ENCODE measurements at places on chromosomes 2 and 18.

DNA sequence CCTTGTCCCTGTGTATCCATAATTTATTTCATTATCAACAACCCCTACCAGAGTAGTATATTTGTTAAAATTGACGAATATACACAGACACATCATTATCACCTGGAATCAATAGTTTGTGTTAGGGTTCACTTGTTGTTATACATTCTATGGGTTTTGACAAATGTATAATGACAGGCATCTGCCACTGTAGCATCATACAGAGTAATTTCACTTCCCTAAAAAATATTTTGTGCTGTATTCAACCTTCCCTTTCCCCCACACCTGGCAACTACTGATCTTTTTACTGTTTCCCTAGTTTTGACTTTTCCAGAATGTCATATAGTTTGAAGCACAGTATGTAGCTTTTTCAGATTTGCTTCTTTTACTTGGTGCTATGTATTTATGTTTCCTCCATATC is 132.0 kb downstream of the ZNF804A start:
- no peak for DNase-seq

DNA sequence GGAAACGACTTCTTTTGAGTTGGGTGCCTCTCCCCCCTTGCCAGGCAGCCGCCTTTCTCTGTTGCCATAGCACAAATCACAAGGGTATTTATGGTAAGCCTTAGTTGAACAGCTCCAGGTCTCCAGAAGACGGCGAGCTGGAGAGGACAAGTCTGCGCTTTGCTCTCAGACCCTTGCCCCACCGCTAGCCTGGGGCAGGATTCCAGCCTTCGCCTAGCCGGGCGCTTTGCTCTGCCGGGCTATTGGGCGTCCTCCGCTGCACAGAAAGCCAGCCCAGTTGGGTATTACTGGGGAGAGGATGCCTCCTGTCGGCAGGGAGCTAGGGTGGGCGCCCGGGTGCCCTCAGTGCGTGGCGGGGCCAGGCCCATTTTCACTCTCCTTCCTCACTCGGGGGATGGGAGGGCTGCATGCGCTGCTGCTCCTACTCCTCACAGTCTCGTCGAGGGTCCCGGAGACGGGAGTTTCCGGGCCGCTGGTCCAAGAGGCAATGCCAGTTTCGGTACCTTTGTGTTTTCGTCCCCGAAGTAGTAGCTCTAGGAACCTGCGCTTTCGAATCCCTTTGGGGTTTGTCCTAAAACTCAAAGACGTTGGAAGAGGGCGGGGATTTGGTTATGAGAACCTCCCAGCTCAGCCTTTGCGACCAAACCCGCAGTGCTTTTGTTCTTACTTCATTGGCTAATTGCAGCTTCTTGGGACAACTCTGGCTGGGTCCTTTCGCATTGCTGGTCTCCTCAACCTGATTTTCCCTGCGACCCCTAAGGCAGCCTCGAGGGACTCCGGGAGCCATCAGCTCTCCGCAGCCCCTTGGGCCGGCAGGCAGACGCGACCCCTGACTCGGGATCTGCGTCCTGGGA is 3.6 kb upstream of the DLX2 start:
- DNase-seq = no peak

GRCh38 chr18:40159141-40160017 is 1795.7 kb upstream of the PIK3C3 start:
- DNase-seq = no peak

- no peak for DNase-seq
These were observed 14.0 kb downstream of the FER1L5 start for GRCh38 chr2:96656540-96656939.

DNA sequence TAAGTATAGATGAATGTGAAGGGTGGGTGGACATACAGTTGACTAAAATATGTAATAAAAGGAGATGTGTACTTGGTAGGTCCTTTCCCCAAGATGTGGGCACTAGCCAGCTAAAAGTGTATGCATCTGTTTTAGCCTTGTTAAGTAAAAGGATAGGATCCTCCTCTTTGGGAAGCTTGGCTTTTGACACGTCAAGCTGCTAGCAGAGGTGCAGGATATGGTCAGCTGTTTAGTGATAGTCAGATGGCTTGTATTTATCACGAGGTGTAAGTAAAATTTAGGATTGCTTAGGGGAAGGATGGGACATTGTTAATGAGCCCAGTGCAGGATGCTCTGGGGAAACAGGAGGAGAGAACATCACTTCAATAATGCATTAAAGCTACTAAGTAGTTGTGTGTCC is 1.5 kb downstream of the MFSD6 start:
- no peak for DNase-seq

- DNase-seq = no peak
These were observed 21.4 kb upstream of the SPIRE1 start for GRCh38 chr18:12679183-12679786.

DNA sequence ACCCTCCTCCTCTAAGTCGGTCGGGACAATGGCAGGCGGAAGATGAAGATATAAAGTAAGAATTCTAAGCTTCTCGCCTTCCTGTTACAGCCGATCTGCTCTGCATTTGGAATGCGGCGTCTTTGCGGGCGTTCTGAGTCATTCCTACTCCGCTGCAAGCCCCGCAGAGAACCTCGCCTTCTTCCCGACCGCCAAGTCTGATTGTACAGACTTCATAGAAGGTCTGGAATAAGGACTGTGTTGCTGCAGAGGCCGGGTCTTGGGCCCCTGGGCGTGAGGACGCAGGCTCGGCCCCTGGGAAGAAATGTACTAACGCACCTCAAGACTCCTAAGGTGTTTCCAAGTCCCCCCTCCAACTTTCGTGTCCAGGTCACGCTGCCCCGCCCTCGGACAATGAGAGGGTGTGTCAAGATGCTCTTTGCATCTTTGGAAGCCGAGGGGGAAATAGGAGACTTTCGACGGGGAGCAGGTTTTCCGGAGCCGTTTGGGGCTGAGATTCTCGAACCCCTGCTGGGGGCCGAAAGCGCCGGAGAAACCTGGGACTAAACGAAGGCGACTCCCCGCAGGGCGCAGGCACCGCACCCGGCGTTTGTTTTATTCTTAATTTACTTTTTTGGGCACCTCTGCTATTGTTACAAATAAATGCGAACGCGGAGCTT is 12.7 kb upstream of the PAX3 start:
- no peak for DNase-seq

DNA sequence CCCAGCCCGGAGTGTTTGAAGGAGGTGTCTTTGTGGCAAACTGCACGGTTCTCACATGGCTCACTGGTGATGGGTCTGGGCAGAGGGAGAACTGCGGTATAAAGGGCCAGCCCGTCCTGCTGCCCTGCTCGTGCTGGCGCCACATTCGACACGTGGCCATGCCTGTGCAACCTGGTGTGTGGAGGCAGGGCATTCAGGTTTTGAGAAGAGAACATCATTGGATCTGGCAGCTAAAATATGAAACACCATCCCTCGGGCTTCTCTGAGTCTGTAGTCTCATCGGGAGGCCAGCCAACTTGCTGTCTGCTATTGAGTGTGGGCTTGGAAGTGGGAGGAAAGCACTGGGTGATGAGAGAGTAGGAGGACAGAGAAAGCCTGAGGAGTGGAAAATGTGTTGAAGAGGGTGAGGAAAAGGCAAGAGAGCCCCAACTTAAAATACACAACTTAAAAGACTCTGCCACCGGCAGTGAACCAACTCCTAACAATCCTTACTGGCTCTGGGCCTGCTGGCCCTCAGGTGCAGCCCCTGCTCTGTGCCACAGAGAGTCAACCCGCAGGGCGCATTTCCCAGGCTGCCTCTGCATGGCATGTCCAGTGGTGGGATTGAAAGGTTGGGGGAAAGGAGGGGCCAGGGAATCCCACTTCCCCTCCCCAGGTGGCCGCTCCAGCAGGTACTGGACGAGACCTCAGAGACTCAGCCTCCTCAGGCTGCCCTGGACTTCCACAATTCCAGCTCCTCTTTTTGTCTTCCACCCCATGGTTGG is 112.7 kb upstream of the DLX2 start:
- DNase-seq = no peak

DNA sequence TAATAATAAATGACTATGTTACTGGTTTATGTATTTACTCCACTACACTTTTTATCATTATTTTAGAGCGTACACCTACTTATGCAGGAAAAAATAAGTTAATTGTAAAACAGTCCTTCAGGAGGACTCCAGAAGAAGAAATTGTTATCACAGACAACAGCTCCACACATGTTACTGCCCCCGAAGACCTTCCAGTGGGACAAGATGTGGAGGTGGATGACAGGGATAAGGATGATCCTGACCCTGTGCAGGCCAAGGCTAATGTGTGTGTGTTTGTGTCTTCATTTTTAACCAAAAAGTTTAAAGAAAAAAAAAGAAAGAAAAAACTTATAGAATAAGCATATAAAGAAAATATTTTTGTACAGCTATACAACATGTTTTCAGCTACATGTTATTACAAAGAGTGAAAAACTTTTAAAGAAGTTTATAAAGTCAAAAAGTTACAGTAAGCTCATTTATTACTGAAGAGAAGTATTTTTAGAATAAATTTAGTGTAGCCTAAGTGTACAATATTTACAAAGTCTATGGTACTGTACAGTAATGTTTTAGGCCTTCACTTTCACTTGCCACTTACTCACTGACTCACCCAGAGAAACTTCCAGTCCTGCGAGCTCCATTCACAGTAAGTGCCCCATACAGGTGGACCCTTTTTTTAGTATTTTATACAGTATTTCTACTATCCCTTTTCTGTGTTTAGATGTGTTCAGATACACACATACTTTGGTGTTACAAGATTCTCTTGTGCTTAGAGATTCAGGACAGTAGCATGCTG is 7.5 kb downstream of the TGFBRAP1 start:
- no peak for DNase-seq

- no peak for DNase-seq
These were observed 1.8 kb downstream of the ACVR1 start for GRCh38 chr2:157874348-157874747.

GRCh38 chr2:37586663-37587317 is 84.7 kb downstream of the CDC42EP3 start:
- DNase-seq = no peak

- DNase-seq = peak; percentile 17
These were observed 44.6 kb downstream of the HAUS1 start for GRCh38 chr18:46148810-46149209.

- no peak for DNase-seq
These were observed 294.1 kb downstream of the BCL2 start for GRCh38 chr18:63025251-63026090.

DNA sequence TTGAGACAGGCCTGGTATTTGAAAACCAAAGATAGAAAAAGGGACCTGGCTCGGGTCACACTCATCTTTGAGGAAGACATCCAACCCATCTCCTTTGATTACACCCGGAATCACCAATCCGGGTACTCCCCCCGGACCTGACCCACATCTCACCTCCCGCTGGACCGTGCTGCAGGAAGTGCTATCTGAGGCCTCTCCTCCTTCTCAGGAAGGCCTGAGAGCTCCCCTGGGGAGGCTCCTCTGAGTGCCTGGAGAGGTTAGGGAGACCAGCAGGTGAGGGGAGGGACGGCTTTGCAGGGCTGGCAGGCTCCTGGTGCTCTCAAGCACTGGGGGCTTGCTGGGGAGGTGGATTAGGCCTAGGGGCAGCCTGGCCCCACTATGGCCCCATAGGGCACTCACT is 170.9 kb downstream of the ACKR3 start:
- no peak for DNase-seq

DNA sequence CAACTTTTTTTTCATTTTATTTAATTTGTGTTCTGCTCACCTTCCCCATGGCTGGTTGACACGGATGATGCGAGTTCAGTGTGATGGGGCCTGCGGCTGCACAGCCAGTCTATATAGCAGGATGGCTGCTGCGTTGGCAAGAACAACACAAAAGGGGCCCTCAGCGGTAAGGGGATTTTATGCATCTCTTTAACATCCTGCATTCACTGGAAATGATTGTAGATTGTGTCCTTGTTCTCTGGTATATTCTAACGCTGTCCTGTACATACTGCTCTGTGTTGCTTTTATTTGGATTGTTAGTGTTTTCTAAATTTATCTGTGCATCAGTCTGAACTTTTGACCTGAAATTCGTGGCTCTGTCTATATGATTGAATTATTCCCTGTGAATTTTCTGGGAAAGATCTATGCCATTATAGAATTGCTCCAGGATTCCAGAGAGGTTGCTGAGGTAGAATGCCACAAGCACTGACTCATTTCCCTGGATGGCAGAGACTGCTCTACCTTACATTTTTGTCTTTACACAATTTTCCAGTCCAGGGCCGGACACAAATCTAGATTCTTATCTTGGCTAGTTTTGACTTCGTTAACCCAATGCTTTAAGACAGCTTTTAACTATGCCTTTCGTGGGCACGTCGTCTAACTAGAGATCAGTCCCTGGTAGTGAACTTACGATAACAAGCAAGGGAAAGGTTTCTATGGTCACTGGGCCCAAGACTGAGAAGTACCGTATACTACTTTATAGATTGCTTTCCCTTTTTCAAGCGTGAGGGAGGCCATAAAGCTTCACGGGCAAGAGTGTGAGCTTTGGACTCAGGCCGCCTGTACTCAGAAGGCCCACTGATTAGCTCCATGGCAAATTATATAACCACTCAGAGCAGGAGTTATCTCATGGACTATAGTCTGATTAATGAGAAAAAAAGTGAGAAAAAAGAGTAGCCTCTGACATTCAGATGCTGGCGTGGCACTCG is at the start of gene CRYGC:
CRYGC (minus strand) TSS at position 85 of the 968 bp plus-strand sequence; CDS start at position 49, 36 bp downstream.
- DNase-seq = no peak

- no peak for DNase-seq
These were observed 27.3 kb upstream of the GPR17 start for GRCh38 chr2:127618551-127619202.

GRCh38 chr2:119599384-119599783 is 55.1 kb downstream of the CFAP221 start:
- DNase-seq = no peak

DNA sequence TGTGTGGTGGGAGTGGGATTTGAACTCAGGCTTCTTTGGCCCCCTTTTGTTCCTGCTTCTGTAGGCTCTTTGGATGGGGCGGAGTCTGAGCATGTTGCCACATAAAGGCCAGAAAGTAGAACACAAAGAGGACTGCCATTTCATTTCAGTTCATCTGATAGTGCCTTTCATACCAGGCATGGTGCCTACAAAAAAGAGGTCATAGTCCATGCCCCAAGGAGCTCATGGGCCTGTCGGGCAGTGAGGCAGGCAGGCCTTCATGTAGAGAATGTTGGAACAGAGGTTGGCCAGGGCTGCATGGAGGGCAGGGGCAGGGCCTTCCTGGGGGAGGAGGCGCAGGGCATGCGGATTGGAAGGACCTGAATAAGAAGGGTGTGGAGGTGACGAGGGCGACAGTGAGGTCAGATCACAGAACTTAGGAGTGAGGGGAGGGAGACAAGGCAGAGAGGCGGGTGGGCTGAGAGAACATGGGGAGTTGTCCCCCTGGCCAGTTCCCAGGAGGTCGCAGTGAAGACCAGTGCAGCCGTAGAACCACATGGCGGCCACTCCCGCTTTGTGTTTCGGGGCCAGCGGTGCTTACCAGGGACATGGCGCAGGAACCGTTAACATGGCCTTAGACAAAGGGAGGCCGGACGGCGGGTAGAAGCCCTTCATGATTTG is 49.1 kb downstream of the ITGB1BP1 start:
- no peak for DNase-seq

GRCh38 chr2:113167962-113168340 is 5.8 kb upstream of the PSD4 start:
- DNase-seq = no peak

- no peak for DNase-seq
These were observed 301.6 kb downstream of the STK39 start for GRCh38 chr2:167945660-167946368.

Measured in stimulated activated CD8-positive, alpha-beta memory T cell treated with anti-CD3 and anti-CD28 coated beads, Interleukin-4, amount 100 ng/mL, for 1 hour (primary cell).